Vein endothelial cell (primary cell): ENCODE measurements at places on chromosomes 6 and 20. TPM values are rescaled to one million over a fixed set of nuclear protein-coding genes. Genes with fewer than 3 reads are reported as not detected.

DOP1A gene
- total RNA-seq, result 35.3 and 38.9 TPM in 2 replicates

PNPLA1 gene
- total RNA-seq, result not detected in 2 replicates

IL17A gene
- total RNA-seq, result not detected in 2 replicates

BNIP5 gene
- not detected in 2 replicates for total RNA-seq

OOEP gene
- total RNA-seq, result not detected in 2 replicates

KIAA0408 gene
- under 0.01 and 0.29 TPM in 2 replicates for total RNA-seq

SIRPB2 gene
- total RNA-seq, result 4.2 and 4.6 TPM in 2 replicates

FNDC11 gene
- 1.3 and 1.8 TPM in 2 replicates for total RNA-seq

SNRPB2 gene
- total RNA-seq, result 50.3 and 76.5 TPM in 2 replicates

C6orf163 gene
- 2.9 and 3.8 TPM in 2 replicates for total RNA-seq

HSPA1L gene
- 0.98 and 1.1 TPM in 2 replicates for total RNA-seq

BHLHE23 gene
- not detected in 2 replicates for total RNA-seq

GABRR2 gene
- total RNA-seq, result 0.33 and 0.67 TPM in 2 replicates
